ENCODE measurements at places on chromosomes 2 and 18.

DNA sequence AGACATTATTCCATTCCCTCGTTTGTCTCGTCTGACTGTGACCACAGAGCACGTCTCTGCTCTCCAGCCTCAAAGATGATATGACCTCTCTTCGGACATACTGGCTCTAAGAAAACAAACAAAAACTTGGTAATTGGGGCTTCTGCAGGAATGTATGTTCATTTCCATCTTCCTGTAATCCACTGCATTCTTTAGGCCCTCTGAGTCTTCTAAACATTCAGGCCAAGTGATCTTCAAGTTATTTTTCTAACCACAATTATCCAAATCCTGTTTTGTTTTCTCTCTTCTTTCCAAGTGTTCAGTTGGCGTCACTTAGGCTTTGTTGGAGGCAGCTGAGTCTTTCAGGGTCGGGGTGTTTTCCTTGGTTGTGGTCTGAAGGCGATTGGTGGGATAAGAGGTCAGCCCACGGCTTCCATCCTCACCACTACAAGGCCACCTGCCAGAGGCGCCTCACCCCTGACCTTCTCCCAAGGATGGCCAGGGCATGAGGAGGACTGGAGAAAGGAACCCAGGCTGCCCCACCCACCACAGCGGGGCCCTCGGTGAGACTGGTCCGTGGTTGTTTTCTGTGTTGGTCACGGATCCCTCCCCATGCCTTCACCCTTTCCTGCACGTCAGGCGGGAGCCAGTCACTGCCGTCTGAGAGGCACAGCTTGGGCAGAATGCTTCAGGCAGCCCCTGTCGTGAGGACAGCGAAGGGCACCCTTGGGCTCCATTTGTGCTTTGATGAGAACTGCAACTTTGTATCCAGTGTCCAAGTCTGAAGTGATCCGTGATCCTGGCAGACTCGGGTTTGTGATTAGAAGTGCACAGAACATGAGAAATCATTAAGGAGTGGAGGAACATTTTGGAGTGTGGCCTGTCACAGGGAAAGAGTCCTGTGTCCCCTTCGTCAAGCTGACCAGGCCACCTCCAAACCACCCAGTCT is 88.6 kb upstream of the FHL2 start:
- peak; percentile 86 for DNase-seq

DNA sequence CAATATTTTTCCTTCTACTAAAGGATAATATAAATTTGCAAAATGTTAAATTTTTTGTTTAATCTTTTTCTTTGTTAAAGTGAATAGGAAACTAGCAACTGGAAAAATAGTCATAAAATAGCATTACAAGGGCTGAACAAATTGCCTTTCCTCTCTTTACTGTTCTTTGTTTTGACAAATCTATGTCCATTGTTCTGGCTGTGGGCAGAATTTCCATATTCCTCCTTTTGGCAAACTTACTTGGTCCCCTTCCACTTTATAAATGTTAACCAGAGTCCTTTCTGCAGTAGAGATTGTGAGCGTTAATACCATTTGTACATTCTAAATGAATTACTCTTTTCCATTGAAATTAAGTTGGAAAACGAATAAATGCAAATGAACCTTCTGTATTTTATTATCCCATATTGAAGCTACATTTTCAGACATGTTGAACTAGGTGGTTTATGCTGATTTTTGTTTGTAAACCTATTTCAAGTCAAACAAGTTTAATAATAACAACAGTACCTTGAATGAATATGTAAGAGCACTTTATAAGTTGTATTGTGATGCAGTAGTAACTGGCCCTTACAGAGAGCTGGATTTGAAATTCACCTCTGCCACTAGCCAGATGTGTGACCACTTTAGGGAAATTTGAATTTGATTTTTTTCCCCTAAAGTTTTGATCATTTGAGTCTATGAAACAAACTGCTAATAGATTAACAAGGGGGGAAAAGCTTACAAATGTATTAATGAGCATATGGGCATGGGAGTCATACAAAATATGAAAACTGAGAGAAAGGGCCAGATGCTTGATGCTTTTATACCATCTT is 3.3 kb downstream of the RNF125 start:
- DNase-seq, result no peak

GRCh38 chr18:58455314-58456188 is 173.3 kb downstream of the ALPK2 start:
- no peak for DNase-seq

GRCh38 chr2:18684206-18685038 is 95.1 kb upstream of the NT5C1B start:
- DNase-seq, result peak; percentile 41

- no peak for DNase-seq
These were observed 97.0 kb downstream of the CDH2 start for GRCh38 chr18:28079883-28080282.

GRCh38 chr2:237675316-237675715 is 47.9 kb downstream of the LRRFIP1 start:
- no peak for DNase-seq

DNA sequence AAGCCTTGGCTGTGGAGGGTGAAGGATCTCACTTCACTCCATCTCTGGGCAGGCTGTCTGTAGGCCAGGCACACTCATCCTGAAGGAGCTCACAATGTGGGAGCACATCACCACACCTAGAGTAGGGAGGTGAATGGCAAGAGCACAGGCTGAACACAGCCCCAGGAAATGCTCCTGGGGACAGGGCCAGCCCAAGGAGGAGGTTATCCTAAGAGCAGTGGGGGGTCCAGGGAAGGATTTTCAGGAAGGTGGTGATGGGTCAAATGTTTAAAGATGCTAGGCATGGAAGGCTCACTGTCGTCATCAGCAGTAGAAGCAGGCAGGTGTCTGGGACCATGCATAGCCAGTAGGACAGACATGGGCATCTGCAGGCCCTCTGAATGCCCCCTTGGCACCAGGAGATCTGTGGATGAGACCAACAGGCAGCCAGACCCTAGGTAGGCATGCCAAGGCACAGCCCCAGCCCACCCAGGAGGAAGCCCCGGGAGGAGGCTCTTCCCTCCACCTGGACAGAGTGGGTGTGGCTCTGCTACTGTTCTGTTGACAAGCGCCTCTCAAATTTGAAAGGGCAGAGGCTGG is 91.7 kb upstream of the RAB6C start:
- no peak for DNase-seq

- no peak for DNase-seq
These were observed 313.7 kb downstream of the SATB2 start for GRCh38 chr2:199144036-199144435.

- no peak for DNase-seq
These were observed 44.2 kb upstream of the TAF1B start for GRCh38 chr2:9799011-9799596.

GRCh38 chr2:201942531-201942930 is 91.1 kb upstream of the FZD7 start:
- no peak for DNase-seq

- no peak for DNase-seq
These were observed 259.8 kb downstream of the LOXHD1 start for GRCh38 chr18:46397174-46397573.

DNA sequence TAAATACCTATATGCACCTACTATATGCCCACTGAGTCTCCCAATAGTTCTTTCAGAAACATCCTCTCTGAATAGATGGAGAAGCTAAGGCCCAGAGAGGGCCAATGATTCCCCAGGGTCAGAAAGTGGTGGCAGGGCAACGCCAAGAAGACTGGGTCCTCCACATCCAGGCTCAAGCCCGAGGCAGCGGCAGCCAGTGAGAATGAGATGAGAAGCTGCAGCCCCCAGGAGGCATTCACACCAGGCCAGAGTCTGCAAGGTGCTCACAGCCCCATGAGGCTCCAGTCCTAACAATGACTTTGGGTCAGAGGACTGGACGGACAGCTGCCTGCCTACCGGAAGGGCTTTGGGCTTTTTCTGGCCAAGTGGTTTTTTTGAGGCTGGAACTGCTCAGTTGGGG is 3.5 kb downstream of the TEX261 start:
- DNase-seq, result no peak

GRCh38 chr2:23008440-23008839 is 376.5 kb upstream of the KLHL29 start:
- no peak for DNase-seq

- no peak for DNase-seq
These were observed 73.6 kb upstream of the STK17B start for GRCh38 chr2:196244966-196245365.

DNA sequence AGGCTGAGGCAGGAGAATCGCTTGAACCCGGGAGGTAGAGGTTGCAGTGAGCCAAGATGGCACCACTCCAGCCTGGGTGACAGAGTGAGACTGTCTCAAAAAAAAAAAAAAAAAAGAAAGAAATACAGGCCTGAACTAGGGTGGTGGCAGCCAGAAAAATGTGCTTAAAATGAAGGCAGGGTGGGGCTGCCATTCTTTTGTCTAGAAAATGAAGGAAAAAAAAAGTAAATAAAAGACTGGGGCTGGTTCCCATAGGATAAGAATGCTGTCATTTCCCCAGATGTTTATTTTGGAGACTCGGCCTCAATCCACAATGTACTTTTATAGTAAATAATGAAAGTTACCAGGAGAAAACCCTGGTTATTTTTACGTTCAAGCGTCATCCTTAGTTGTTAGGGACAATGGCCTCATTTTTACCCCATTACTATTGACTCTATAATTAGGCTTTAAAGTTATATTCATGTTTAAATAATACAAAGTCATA is 58.9 kb downstream of the ATP8B1 start:
- no peak for DNase-seq

DNA sequence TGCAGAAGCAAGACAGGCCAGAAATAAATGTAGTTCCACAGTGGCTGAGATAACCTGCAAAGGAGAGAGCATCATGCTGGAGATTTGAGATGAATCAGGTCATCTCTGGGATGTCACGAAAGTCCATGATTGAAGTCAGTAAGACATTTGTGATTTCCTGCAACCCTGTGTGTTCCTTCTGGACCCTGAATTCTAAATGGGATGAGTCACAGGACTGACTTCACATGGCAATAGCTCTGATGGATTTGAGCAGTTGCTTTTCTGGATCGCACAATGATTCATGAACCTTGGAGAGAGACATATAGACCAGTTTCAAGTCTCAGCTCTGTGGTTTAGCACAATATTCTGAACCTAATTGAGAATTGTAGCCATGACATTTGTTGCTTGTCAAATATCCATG is 102.9 kb downstream of the TSN start:
- no peak for DNase-seq

DNA sequence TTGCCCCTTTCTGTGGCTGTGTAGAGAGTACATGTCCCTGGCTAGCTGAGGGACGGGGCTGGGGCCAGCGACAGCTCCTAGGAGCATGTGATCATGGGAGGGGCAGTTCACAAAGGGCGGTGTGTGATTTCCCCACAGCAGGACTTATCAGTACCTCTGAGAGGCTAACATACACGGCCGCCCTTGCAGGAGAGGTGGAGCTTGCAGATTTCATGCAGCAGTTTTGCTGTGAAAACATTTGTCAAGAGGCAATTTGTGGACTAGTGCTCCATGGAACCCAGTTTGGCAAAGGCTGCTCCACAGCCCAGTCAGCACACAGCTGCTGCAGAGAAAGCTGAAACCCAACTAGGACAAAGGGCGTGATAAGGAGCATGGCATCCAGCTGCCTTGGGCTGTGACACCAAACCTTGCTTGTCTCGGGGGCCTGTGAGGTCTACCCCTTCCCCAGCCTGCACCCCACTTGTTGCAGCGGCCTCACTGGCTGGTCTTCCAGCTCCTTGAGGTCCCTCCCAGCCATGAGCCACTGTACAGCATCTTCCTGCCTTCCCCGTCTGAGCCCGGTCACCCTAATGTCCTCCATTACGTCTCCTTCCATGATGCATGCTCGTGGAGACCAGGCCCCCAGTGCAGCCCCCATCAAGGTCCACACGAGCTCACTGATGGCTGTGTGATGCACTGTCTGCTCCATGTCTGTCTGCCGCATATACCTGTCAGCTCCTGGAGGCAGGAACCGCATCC is 121.4 kb upstream of the HDAC4 start:
- no peak for DNase-seq

DNA sequence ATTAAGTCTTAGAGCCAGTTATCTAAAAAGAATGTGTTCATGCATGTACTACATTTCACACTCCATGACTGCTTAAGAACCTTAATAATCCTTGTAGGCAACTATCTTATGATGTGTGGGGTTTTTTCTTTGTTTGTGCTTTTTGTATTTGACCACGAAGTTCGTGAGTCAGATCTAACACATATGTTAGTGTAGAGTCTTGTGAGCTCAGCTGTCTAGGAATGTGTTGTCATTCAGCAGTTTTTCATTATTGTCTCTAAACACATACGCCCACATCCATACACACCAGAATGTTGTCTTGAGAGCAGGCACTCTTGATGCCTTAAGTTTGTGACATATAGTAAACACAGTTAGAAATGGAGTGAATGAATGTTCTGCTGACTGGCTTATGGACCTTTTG is 38.4 kb downstream of the CAB39 start:
- DNase-seq, result peak; percentile 64

DNA sequence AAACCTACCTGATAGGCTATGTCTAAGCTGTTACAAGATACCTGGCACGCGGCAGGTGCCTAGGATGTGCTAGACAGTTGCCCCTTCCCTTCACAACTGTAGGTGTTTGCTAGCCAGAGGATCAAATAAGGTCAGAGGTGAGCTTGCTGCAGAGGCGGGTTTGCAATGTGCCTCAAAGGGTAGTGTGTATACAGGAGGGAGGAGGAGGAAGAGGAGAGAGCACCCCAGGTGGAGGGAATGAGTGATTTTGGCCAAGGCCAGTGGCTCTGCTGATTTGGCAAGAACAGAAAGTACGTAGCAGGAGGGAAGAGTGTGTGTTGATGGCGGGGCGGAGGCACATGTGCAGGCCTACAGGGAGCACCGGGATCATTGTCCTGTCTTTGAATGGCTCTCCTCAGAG is 236.5 kb downstream of the HAUS1 start:
- DNase-seq, result no peak
